ENCODE measurements at places on chromosomes 6 and 20.

DNA sequence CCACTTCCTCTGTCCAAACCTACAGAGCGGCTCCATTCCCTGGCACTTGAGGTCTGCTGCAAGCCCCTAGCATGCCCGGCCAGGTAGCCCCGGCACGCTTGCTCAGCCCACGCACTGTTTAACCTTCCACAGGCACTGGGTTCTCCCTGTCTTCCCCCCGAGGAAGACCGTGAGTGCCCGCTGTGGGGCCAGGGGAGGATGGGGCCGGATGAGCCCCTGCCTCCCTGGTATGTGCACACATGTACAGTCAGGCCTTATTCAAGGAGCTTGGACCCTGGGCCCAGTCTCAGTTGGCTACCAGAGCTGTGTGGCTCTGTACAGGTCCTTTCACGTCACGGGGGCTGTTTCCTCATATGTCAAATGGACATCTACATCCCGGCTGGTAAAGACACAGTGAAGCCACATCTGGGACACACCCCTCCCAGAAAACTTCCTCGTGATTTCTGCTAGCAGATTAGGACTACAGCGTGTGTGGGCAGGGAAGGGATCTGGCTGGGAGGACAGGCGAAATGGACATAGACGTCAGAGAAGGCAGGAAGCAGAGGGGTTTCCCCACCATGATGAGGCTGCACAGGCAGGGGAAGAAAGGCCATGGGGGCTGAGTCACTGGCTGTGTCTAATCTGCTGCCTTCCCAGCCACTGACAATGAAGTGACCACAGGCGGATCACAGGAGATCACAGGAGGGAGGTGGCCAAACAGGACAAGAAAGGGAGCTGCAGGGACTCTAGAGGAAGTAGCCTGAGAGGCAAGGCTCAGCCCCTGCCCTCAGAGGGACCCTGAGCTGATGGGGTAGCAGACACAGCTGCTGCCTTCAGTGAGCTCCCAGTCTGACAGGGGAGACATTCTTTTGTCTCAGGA lies 62.9 kb downstream of the MRPL14 start:
- H3K36me3 ChIP-seq = no peaks in the 10 kb centered on the region
- no peak overlapping the region for H3K4me3 ChIP-seq
- no peaks in the 10 kb centered on the region for H3K4me1 ChIP-seq
- DNase-seq = no peak
- H3K27me3 ChIP-seq = no peaks in the 10 kb centered on the region
- no peak overlapping the region for H3K27ac ChIP-seq

DNA sequence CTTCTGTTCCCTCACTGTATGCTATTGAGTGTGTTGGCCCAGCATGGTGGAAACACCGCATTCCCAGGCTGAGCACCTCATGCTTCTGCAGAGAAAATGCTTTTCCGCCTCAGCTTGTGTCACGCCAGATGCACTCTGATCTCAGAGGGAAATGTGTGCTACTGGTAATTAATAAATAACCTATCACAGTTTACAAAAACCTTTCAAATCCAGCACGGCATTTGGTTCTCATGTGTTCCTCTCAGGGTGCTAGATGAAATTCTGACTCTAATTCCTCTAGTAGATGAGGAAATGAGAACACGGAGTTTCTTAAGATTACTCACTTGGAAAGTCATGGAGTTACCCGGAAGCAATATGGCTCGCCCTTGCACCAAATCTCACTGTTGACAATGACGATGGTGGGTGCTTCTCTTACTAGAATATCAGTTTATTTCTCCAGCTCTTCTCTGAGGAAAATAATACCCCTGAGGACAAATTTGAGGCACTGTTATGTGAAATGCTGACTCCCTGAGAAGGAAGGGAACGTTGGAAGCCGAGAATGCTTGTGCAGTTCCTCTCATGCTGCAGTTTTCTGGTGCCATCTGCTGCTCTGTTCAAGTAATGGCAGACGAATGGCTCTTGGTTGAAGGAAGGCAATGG lies 116.6 kb downstream of the RNF144B start:
- H3K36me3 ChIP-seq = no peaks in the 10 kb centered on the region
- peak; percentile 82 for DNase-seq
- no peaks in the 10 kb centered on the region for H3K4me1 ChIP-seq

DNA sequence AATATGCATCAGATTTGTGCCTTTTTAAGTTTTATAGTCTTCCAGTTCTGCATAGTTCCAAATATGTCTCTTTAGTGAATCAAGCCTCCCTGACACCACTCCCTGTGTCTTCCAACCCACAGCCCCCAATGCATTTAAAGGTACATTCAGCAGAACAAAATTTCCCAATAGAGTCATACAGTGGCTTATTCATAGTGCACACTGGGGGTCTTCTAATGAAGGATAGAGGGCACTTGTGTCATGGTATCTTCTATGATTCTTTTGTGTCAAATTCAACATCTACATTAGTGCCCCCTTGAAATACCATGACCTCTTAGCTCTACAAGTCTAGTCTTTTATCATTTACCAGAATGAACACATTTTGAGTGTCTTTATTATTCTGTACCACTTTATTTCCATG lies 33.8 kb downstream of the FLRT3 start:
- no peaks in the 10 kb centered on the region for H3K36me3 ChIP-seq
- H3K27me3 ChIP-seq = no peaks in the 10 kb centered on the region
- H3K4me1 ChIP-seq = no peaks in the 10 kb centered on the region
- no peak for DNase-seq

DNA sequence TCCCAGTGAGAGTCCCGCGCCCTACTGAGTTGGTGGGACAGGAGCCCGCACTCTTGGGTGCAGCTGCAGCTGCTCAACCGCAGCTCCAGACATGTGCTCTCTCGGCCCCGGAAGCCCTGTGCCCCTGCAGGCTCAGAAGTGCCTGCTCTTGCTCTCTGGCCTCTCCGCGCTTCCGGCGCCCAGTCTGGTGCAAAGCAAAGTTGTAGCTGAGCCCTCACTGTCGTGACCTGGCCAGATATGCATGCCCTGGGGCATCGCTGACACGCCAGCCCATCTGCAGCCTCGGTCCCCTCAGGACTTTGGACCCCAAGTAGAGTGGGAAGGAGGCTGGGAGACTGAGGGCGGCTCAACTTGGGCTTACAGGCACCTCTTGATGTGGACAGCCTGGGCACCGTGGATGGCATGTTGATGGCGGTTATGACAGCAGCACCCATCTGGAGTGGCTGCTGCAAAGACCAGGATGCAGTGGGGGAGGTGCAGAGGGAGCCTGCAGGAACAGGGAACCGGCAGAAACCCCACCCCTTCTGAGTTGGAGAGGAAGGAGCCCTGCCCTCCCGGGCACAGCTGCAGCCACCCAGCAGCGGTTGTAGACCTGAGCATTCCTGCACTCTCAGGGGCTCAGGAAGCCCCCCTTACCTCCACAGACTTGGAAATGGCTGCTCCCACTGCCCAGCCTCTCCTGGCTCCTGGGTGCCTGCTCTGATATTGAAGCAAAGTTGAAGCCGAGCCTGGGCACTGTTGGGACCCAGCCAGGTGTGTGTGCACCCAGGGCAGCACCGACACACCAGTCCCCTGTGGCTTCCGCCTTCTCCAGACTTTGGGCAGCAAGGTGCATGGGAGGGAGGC lies 462.6 kb downstream of the TBC1D32 start:
- H3K27me3 ChIP-seq = no peaks in the 10 kb centered on the region
- no peaks in the 10 kb centered on the region for H3K4me1 ChIP-seq
- H3K27ac ChIP-seq = no peak overlapping the region
- no peaks in the 10 kb centered on the region for H3K36me3 ChIP-seq

DNA sequence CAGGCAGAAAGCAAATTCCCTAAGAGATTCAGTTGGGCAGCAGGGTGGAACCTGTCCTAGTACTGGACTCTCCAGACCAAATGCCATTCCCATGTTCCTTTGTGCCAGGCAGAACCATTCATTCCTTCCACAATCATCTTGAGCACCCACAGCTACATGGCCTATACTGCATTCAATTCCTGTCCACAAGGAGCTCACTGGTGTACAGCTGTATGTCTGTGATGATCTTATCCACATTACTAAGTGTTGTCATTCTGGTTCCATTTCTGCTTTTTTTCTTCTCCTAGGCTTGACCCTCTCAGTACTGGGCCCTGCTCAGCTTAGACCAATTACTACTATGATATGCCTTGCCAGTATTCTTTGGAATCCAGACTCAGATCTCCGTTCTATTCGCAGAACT lies 27.5 kb downstream of the MAN1A1 start:
- H3K4me3 ChIP-seq = no peak overlapping the region
- H3K36me3 ChIP-seq = peaks cover 8% of the 10 kb centered on the region
- H3K4me1 ChIP-seq = peaks cover 2% of the 10 kb centered on the region
- no peak overlapping the region for H3K27ac ChIP-seq
- H3K27me3 ChIP-seq = no peaks in the 10 kb centered on the region

Measured in small intestine (tissue), 16 donors.